Activated CD4-positive, CD25-positive, alpha-beta regulatory T cell treated with anti-CD3 and anti-CD28 coated beads, Interleukin-2, amount 50 U/mL, for 16 hours (primary cell): ENCODE measurements at places on chromosomes 11 and 22.

DNA sequence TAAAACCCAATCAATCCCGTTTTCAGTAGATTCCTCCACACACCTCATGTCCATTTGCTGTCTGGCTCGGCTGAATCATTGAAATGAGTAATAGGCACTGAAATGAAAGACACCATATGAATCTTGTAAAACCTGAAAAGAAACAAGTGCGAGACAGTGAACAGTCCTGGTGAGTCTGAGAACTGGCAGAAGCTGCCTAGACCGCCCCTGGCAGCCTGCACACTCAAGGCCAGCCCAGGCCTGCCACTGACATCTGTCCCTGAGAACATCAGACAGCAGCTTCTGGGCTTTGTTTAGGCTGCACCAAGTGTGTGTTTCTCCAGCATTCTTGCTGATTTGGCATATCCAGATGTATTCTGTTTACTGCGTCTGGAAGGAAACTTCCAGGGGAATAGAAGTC is 44.8 kb downstream of the ENDOD1 start:
- DNase-seq: no peak

- DNase-seq: no peak
Measured at GRCh38 chr11:30568931-30569330, 17.2 kb downstream of the MPPED2 start.

DNA sequence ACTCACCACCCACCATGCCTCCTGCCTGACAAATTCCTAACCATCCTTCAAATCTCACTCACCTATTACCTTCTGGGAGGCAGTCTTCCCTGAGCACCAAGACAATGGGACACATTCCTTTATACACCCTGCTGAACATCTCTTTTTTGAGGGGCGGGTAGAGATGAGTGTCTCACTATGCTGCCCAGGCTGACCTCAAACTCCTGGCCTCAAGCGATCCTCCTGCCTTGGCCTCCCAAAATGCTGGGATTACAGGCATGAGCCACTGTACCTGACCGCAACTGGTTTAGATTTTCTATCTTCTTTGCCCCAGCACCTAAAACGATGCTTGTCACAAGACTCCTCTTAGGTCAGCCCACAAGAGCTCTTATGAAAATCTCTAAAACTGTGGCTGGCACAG is 7.1 kb downstream of the TIMM10 start:
- no peak for DNase-seq

- DNase-seq: no peak
Measured at GRCh38 chr11:62669420-62670161, 1.9 kb upstream of the UQCC3 start.

- DNase-seq: no peak
Measured at GRCh38 chr22:31628969-31629708, 32.9 kb downstream of the PISD start.

GRCh38 chr11:118435290-118435892 is 901 bp upstream of the KMT2A start:
- peak; percentile 31 for DNase-seq

- DNase-seq: no peak
Measured at GRCh38 chr11:95599959-95600586, 189.5 kb downstream of the FAM76B start.

GRCh38 chr22:30398685-30399680 is 2.2 kb downstream of the SEC14L2 start:
- no peak for DNase-seq

DNA sequence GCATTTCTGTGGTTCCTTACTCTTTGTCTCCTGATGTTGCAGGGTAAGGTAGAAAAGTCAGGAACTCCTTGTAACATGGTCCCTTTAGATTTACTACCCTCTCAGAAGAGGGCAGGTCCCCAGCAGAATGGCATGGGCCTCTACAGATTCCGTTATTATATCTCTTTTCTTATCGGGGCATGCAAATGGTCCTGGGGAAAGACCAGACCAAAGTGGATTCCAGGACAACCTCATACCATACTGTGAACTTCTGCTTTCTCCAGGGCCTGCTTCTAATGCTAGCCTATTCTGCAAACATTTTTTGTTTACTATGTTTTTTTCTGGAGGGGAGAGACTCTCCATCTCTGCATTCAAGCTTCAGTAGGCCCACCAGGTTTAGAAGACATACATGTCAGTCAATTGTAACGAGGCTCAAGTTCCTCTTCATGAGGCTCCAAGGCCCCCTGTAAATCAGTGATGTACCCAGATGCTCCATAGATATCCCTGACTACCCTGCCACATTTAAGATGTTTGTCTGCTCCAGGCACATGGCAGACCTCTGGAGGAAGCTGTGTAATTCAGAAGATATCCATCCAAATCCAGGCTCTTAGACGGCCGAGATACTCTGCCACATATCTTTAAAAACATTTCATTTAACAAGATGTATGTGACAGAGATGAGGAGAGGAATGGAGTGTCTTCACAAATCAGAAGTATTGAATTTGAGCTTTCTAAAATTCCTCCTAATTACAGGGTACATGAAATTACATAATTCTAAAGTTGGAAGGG is 8.5 kb upstream of the ME3 start:
- no peak for DNase-seq

- DNase-seq: no peak
Measured at GRCh38 chr11:15867871-15868270, 488.5 kb downstream of the SOX6 start.

DNA sequence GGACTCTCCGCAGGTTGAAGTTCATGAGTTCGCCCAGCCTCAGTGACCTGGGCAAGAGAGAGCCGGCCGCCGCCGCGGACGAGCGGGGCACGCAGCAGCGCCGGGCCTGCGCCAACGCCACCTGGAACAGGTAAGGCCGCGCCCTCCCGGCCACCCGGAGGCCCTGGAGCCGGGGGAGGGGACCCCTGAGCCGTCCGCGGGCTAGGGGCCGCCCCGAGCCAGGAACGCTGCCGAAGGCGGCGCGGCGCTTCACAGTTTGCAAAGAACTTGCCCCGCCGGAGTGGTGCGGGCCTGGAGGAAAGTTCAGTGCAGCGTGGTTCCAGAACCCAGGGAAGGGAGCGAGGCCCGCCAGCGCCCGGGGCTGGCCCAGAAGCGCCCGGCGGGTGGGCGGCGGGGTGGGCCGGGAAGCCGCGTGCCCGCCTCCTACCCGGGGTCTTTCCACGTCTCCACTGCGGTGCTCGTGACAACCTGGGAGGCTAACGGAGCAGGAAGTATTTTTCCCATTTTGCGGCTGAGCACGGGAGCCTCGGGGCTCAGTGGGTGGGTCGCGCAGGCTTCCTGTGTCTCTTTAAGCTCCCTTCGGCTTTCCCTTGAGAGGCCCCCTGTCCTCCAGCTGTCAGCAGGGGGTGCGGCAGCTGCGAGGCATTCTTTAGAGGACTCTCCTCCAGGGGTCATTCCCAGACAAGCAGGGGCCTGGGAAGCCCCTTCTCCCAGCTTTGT is 635 bp downstream of the PRR5 start:
- no peak for DNase-seq

DNA sequence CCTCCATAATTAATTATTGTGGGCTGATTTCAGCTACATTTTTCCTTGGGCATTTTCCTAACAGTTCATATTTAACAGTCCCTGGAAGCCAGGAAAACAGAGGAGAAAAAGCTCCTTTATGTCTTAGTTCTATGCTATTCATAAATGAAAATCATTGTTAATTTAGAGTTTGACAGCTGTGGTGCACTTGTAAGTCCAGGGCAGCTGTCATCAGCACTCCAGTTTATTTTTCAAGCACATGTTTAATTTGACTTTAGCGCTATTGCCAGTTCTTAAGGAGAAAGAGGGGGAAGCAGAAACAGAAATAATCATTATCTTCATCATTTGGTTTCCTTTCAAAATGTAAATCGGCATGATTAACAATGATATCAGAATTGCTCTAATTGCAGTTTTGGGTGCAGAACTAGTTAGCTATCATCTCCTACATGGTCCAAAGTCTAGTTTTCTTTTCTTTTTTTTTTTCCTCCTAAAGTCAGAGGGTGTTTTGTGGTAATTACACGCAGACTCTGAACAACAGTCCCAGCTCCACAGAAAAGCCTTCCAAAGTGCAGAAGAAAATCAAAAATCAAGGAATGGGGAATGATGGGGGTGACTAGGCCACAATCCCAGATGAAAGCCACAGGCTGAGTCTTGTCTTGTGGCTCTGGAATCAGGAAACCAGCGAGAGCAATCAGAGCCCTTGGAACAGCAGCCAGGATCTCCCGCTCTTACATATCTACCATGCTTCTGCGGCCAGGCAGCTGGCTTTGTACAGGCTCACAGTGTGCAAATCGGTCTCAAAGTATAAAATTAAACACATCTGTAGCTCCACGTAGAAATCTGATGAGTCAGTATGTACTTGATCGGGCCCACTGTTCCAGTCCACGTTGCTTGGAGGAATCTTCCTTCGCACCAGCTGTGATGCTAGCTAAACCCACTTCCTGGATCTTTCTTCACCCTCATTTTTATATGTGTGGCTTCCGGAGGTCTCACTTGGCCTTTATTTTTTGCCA is 91.9 kb downstream of the SPON1 start:
- no peak for DNase-seq

DNA sequence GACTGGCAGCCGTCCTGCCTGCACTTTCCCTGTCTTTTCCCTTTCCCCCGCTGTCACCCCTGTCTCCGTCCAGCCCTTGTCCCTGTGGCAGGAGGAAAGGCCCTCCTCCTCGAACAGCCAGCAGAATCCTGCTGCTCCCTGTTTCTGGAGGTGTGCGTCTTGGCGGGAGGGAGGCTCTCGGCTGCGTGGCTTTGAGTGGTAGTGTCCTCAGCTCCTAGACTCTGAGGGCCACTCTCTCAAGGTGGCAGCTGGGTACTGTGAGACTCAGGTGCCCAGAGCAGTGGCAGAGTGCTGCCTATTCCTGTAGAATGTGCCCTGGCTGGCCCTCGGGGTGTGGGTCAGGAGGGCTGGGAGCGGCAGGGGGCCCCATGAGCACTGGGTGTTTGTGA is 9.1 kb upstream of the RANBP1 start:
- no peak for DNase-seq

DNA sequence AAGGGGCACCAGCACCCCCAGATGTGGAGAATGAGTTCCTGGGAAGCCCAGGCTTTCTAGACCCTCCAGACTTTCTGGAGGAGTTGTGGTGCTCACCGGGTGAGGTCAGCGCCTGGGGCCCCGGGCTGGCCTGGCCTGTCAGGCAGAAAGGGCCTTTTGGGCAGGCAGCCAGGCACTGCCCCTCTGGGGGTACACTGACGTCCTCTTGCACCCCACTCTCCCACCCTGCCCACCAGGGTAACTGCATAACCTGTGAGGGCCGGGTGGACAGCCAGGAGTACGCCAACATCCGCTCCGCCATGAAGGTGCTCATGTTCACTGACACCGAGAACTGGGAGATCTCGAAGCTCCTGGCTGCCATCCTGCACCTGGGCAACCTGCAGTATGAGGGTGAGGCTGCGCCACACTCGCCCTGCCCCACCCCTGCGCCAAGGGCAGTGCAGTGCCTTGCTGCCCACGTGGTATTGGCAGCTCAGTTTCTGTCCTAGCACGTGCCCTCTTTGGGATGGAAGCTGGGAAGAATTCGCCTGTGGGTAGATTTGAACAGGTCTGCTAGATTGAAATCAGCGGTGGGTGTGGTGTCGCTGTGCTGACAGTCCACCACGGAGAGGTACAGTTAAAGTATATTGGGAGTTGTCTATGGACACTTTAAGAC is 30.1 kb downstream of the MYO7A start:
- no peak for DNase-seq

- DNase-seq: no peak
Measured at GRCh38 chr22:29030016-29030617, 31.5 kb downstream of the C22orf31 start.

DNA sequence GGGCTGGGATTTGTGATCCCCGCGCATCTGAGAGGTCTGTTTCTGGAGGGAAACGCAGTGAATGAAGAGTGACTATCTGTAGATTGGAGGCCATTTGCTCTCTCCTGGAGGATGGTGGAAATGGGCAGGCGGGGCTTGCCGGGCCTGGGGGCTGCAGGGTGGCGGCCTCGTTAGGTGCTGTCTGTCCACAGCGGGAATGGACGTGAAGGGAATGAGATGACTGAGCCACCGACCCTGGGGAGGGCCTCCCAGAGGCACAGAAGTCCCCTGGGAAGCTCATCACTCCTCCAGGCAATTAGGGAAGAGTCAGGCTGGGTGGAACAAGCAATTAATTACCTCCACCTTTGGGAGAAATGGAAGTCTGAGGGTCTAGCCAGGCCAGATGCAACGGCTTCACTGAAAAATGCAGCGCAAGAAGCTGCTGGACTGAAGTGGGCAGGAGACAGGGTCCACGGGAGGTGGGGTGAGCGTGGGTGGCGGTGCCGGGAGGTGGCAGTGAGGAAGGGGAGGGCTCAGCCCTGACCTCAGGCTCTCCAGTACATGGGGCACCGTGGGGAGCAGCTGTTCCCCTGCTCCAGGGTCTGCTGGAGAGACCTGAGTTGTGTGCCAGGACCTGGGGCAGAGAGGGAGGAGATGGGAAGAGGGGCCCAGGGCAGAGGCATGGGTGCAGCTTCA is 524.5 kb downstream of the BRD1 start:
- DNase-seq: no peak

GRCh38 chr22:35995772-35996171 is 32.9 kb downstream of the RBFOX2 start:
- no peak for DNase-seq

- DNase-seq: no peak
Measured at GRCh38 chr11:6225896-6226295, 8.5 kb downstream of the FHIP1B start.

DNA sequence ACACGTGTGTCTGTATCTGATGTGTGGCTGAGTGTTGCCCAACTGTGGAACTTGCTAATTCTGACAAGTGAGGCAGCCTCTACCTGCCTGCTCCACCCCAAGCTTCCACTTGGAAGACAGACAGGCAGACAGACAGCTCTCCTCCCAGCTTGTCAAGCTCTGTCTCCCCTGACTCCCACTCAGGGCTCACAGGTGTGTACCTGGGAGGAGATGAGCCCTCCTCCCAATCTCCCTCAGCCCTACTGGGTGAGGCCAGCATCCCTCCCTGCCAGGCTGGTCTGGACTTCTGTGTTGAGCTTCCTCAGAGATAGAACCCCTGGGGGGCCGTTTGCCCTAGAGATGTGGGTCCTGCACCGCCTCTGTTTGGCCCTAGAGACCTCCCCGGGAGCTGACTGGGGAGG is 1.0 kb upstream of the CHRM1 start:
- no peak for DNase-seq
